ENCODE measurements at places on chromosomes 11 and 22.

DNA sequence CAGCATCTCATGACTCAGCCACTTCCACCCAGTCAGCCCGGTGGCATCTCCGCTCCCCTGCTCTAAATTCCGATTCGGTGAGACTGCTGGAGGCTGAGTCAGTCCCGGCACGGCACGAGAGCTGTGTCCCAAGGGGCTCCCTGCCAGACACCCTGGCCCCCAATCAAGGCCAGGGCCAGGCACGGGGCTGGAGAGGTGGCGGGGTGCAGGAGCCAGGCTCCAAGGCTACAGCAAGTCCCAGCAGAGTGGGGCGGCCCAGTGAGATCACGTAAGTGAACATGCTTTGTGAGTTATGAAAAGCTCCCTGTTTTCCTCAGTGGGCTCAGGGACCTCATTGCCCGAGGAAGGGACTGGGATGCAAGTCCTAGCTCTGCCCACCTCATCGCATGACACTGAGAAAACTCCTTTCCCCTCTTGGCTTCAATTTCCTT lies 3.0 kb downstream of the C11orf68 start:
- no peak for DNase-seq

GRCh38 chr11:17864478-17864941 lies 129.9 kb downstream of the KCNC1 start:
- DNase-seq: no peak

- no peak for DNase-seq
Measured at GRCh38 chr22:36371920-36372319, 15.8 kb downstream of the MYH9 start.

- DNase-seq: no peak
Measured at GRCh38 chr11:117959438-117960149, 26.6 kb upstream of the IL10RA start.
